ENCODE measurements at places on chromosomes 3 and 15.

DNA sequence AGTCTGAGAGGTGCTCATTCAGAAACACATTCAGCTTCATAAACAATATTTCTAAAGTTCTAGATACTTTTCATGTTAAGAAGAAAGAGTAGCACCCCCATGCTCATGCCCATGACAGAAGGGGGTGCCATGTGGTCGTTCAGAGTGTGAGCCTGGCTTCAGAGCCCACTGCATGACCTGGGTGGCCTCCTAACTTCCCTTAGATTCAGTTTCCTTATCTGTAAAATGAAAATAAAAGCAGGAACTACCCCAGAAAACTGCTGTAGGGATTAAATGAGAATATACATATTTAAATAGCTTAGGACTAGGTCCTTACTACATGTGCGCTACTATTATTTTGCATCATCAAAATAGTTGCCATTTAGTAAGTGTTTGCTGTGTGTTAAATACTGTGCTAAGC lies 69.2 kb downstream of the ABHD5 start:
- DNase-seq, result no peak

- DNase-seq, result peak; percentile 56
These were observed 306.2 kb upstream of the DPPA4 start for GRCh38 chr3:109643590-109643989.

DNA sequence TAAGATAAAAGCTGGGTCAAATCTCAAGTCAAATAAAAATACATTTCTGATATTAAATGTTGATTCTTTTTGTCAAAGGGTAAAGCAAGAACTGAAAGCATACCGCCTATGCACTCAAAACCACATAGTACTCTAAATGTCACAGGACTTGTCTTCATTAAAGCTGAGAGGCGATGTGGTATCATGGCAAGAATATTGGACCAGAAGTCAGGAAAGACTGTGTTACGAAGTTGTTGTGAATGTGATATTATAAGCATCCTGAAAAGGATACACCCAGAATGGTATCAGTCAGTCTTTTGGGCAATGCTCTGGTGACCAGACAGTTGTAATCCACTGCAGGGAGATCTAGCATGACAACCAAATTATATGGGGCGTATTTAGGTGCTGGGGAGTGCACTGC lies 33.8 kb downstream of the TIGIT start:
- no peak for DNase-seq

GRCh38 chr15:89089316-89090230 lies 1.3 kb downstream of the ABHD2 start:
- DNase-seq, result no peak

DNA sequence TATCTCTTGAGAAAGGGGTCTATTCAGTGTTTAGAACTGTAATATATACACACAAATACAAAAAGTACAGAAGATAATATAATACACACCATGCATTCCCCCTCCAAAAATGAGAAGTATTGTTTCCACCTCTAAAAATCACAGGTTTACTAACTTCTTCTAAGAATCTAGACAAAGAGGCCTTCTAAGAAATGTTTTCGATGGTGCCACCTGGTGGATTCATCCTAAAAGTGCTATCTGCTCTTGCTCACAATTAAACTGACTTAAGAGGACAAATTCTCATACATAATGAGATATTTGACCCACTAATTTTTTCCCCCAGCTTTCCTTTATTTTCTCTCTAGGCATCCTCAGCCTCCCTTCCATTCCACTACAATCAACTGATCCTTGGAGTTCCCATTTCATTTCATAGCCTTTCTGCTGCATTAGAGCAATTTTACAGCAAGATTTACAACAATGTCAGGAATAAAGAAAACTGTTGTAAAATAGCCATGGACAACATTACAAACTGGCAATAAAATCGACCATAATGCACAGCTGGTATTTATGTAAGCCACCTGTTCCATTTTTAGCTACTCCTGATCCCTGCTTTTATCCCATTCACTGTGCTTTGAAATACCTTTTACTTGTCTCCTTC lies 124.6 kb downstream of the ARRDC4 start:
- DNase-seq, result peak; percentile 23

DNA sequence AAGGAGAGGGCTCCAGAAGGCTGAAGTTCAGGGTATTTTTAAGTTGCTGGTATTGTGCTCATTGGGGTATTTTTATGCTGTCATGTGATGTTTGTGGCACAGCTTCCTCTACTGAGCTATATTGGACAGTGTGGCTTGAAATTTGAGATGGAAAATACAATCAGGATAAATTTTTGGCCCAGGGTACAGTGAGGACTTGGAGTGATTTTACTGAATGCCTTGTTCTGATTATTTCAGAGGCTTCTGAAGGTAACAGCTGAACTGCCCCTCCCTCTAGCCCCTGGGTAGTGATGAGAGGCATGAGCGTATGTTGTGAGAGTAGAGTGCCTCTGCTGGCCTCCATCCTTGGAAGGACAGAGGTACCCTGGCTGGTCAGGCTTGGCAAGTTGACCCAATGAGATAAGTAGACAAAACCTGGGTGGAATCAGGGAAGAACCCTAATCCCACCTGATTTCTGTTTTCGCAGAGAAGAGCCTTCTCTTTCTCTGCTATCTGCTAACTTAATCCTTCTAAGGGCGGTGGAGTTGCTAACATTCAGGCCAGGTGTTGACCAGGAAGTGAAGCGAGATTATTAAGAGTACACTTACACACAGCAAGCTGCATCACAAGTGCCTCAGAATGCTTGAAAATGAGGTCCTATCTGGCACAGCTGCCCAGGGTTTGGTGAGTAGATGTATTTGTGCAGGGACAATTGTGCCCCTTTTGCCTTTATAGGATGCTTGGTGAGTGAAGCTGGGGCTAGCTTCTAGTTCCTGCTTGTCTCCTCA lies 98.1 kb upstream of the CLSTN2 start:
- DNase-seq, result no peak

DNA sequence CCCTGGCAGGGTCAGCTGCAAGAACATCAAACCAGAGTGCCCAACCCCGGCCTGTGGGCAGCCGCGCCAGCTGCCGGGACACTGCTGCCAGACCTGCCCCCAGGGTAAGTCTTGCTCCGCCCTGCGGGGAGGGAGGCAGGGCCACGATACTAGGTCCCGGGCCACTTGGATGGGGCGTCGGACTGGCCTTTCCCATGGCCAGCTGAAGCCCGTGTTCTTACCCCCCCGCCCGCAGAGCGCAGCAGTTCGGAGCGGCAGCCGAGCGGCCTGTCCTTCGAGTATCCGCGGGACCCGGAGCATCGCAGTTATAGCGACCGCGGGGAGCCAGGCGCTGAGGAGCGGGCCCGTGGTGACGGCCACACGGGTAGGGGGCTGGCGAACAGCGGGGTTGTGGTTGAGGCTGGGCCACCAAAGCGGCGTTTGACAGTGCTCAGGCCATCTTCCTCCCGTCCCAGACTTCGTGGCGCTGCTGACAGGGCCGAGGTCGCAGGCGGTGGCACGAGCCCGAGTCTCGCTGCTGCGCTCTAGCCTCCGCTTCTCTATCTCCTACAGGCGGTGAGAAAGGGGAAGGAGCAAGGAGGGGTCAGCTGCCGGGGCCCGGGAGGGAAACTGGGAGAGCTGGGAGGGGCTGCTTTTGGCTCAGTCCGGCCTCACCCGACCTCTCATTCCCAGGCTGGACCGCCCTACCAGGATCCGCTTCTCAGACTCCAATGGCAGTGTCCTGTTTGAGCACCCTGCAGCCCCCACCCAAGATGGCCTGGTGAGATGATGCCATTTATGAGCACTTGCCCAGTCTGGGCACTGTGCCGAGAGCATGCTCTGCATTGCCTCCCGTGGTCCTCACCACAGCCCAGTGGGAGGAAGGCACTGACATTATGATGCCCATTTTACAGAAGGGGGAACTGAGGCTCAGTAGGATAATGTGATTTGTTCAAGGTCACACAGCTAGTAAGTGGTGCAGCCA lies 1.7 kb downstream of the CHRD start:
- no peak for DNase-seq

DNA sequence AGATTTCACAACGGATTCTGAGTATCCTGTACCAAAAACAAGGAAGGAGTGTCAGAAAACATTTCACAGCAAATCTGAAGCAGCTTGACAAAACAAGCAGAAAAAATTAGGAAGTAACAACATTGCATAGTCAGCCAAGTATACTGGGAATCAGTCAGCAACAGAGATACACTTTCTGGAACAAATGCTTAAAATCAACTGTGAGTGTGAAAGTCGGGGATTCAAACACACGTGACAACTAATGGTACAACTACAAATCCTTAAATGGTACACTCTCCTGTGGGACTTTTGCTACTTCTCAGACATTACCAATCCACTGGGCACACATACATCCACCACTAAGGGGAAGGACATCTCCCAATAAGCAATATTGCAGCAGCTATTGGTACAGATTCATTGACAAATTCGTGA lies 296.6 kb upstream of the MME start:
- no peak for DNase-seq

DNA sequence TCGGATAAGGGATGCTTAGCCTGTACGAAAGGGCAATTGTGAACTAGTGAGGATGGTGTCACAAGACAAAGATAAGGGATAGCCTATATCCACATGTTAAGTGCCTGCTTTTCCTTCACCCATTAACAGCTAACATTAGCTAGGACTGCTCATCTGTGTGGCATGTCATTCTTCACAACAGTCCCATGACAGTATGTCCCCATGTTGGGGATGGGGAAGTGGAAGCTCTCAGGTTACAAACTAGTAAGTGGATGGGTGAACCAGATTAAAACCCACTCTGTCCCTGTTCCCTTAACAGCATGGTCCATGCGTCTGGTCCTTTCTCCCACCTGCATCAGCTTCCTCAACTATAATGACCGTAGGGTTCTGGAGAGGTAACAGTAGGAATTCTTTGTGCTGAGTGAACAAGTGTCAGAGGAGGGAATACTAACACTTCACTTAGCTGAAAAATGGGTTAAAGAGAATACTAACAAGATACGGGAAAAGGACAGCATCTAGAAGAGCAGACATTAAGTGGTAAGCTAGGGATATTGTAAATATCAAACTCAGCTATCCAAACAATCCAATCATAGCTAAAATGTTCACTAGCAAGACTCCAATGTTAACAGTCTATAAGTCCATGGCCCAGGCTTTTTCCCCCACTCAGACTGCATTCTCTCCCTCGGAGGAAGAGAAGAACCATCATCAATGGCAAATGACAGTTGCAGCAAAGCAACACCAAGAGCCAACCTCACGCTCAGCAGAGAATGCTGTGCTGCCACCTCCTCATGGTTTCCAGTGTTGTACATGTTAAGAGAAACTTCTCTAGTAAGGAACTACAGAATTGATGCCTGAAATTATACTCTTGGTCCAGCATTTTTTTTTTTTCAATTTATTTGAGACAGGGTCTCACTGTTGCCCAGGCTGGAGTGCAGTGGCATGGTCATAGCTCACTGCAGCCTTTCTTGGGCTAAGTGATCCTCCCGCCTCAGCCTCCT lies 5.0 kb downstream of the RPLP1 start:
- DNase-seq, result no peak

DNA sequence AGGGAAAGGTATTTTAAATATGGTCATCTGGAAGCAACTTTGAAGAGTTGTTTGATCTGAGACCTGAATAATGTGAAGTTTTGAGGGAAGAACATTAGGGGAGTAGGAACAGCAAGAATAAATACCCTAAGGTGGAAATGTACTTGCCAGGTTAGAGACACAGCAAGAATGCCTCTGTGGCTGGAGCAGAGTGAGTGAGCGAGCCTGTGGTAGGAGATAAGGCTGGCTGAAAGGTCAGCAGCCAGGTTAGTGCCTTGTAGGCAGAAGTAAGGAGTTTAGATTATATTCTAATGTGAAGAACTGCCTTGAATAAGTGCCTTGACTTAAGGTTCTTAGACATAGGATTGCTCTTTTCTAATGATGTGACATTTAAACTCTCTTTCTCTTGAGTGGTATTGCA lies 18.3 kb downstream of the LRRC49 start:
- no peak for DNase-seq

GRCh38 chr3:66208189-66208588 lies 12.6 kb upstream of the SLC25A26 start:
- DNase-seq, result no peak

GRCh38 chr15:92158426-92158825 lies 235.3 kb upstream of the ST8SIA2 start:
- DNase-seq, result peak; percentile 59

DNA sequence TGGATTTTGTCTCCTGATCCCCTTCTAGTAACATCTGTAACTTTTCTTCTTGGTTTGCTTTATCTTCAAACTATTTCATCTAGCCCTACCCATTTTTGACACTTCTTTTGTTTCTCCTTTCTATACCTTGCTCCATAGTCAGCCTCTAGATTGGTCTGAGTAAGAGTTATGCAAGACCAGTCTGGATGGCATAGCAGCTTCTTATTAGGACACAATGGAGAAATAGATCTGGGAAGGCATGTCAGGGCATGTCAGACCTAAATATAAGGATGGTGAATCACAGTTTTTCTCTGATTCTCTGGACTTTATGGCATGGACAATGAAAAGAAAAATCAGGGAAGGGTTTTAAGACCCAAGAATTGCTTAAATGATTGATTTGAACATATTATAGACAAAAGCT lies 452.5 kb downstream of the RAP2B start:
- DNase-seq, result peak; percentile 37

DNA sequence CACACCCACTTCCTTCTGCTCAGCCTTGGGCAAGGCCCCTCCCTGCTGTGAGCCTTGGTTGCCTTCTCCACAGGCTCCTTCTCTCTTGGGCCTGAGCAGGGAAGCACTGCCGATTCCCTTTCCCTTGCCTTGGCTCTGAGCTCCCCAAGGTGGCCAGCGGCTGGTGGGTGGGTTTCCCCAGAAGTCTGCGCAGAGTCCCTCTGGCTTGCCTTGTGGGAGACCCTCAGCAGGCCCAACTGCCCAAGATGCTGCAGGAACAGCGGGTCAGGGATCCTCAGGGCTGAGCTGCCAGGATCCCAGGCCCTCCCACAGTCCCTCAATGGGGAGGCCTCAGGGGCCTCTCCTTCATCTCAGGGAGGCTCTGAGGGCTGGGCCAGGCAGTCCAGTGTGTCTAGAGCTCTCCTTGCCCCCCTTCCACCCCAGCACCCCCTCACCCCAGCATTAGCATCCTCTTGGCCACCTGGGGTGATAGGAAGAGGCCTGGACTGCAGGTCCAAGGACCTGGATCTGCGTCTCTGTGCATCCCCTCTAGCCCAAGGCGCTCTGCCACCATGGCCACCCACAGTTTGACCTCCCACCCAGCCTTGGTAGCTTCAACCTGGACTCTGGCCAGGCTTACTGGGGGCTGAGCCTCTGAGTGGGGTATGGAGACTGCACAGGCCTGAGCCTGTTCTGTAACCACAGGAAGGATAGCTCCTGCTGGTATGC lies 68.6 kb downstream of the EXOG start:
- DNase-seq, result no peak

DNA sequence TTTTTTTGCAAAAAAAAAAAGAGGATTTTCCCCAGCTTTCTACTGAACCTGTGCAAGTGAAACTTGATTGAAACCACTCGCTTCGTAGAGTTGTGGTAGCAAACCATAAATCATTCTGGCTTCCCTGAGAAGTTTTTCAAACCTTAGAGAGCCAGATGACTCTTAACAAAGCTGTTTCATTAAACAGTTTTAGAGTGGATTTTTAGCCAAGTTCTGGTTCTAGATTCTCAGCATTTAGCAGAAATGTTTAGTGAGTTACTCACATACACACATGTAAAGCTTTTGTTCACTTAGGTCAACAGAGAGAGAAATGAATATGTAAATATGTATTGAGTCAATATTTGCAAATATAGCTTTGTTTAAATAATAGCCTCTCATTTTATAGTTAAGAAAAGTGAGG lies 18.1 kb upstream of the CCR9 start:
- DNase-seq, result no peak

GRCh38 chr15:88155310-88155709 lies 101.2 kb downstream of the NTRK3 start:
- no peak for DNase-seq

GRCh38 chr15:89810837-89811236 lies 3.8 kb downstream of the ANPEP start:
- DNase-seq, result no peak

All from A549 (cell line).